ENCODE measurements at places on chromosomes 13 and 19. TPM values are rescaled to one million over a fixed set of nuclear protein-coding genes. Genes with fewer than 3 reads are reported as not detected.

DNA sequence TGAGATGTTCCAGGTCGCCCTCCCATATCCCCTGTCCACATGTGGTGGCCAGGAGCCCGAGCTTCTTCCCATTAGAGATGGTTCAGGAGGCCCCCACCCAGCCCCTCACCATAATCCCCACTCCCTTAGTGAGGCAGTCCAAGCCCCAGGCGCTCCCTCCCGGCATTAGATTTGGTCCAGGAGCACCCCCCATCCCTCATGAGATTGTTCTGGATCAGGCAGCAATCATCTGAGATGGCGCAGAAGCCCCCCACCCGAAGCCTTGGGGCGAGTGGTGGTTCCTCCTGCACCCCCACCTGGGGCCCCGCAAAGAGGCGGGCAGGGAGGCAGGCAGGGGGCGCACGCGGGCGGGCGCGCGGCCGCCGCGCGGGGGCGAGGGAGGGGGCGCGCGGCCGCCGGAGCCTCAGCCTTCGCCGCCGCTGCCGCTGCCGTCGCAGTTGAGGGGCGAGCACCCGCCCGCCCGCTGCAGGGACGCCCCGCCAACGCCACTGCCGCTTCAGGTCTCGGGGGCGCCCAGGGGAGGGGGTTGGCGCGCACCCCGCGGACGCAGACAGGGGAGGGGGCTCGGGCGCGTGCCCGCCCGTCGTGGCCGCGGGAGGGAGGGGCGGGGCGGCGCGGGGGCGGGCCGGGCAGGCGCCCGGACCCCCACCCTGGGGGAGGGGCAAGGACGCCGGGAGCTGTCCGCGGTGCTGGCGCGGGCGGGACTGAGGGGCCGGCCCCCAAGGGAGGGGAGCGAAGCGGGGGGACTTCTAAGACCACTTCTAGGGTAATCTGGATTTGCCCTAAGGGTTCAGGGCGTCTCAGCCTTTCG lies 46.4 kb upstream of the SHKBP1 start:
- H3K4me3 ChIP-seq, result no peak overlapping the region
- H3K36me3 ChIP-seq, result no peaks in the 10 kb centered on the region
- DNase-seq, result peak; percentile 72
- no peaks in the 10 kb centered on the region for H3K27me3 ChIP-seq

DNA sequence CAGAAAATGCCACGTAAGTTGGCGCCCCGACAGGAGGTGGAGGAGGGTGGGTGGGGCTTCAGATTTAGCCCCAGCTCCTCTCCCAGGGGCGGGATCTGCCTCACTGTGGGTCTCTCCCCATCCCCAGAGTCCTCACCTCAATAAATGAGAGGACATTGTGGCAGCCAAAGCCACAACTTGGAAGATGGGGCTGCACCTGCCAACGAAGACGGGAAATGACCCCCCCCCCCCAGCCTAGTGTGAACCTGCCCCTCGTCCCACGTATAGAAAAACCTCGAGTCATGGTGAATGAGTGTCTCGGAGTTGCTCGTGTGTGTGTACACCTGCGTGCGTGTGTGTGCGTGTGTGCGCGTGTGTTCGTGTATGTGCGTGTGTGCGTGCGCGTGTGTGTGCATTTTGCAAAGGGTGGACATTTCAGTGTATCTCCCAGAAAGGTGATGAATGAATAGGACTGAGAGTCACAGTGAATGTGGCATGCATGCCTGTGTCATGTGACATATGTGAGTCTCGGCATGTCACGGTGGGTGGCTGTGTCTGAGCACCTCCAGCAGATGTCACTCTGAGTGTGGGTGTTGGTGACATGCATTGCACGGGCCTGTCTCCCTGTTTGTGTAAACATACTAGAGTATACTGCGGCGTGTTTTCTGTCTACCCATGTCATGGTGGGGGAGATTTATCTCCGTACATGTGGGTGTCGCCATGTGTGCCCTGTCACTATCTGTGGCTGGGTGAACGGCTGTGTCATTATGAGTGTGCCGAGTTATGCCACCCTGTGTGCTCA lies 1.5 kb upstream of the TRAPPC5 start:
- H3K4me1 ChIP-seq, result peaks cover 10% of the 10 kb centered on the region
- H3K27ac ChIP-seq, result no peak overlapping the region
- H3K36me3 ChIP-seq, result no peaks in the 10 kb centered on the region
- no peak for DNase-seq
- no peaks in the 10 kb centered on the region for H3K27me3 ChIP-seq

Gene ATXN8OS
- polyA plus RNA-seq, result not detected

DNA sequence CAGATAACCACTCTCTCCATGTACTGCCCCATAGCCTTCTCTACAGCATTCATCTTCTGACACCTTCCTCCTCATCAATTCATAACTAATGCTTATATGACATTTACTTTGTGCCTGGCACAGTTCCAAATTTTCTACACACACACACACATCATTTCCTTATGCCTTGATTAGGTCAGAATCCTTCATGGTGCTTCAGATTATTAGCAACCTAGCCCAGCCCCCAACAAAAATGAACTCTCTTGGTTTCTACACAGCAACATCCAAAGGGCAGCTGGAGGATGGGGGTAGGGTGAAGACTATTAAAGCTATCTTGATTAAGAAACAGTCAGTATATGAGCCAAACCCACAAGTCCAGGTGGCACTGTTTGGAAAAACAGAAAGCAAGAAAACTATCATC lies 3.7 kb downstream of the RUBCNL start:
- peaks cover 3% of the 10 kb centered on the region for H3K4me1 ChIP-seq
- DNase-seq, result no peak
- no peaks in the 10 kb centered on the region for H3K27me3 ChIP-seq
- H3K36me3 ChIP-seq, result no peaks in the 10 kb centered on the region
- no peak overlapping the region for H3K4me3 ChIP-seq

DNA sequence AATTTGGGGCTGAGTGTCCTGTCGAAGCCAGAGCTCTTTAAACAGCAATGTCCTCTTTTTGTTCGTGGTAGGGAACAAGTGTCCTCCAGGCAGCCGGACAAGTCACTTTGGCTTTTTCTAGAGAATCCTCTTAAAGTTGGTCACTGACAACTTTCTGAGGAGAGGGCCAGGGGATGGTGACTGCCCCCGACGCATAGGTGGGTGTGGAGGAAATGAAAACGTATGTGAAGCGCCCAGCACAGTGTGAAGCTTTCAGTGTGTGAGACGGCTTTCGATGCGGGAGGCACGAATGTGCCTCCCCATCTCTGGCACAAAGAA lies 45.8 kb upstream of the ZNF536 start:
- no peak overlapping the region for H3K4me3 ChIP-seq
- no peak for DNase-seq
- no peak overlapping the region for H3K27ac ChIP-seq
- H3K4me1 ChIP-seq, result no peaks in the 10 kb centered on the region

Gene MIDN
- 26.7 TPM for polyA plus RNA-seq

GRCh38 chr13:93183302-93183701 lies 43.3 kb upstream of the GPC6 start:
- no peaks in the 10 kb centered on the region for H3K27me3 ChIP-seq
- no peak overlapping the region for H3K4me3 ChIP-seq
- H3K36me3 ChIP-seq, result no peaks in the 10 kb centered on the region
- H3K4me1 ChIP-seq, result no peaks in the 10 kb centered on the region
- H3K27ac ChIP-seq, result no peak overlapping the region

DNA sequence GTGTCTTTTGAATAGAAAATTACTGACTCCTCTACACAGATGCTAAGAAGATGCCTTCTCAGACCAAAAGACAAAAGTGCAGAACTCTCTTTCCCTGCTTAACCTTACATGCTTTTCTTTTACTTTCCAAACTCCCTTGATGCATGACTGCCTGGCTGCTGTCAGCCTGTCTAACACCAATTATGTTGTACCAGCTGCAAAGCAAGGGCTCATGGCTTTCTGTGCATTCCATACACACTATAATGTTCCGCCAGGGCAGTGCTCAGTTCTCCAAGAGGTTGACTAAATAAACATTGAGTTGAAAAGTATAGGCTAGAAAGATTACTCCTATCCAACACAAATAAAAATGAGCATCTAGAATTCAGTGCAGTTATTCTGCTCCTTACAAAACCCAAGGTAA lies 330.4 kb upstream of the NBEA start:
- H3K36me3 ChIP-seq, result no peaks in the 10 kb centered on the region
- no peaks in the 10 kb centered on the region for H3K27me3 ChIP-seq
- H3K27ac ChIP-seq, result no peak overlapping the region
- no peak for DNase-seq

DNA sequence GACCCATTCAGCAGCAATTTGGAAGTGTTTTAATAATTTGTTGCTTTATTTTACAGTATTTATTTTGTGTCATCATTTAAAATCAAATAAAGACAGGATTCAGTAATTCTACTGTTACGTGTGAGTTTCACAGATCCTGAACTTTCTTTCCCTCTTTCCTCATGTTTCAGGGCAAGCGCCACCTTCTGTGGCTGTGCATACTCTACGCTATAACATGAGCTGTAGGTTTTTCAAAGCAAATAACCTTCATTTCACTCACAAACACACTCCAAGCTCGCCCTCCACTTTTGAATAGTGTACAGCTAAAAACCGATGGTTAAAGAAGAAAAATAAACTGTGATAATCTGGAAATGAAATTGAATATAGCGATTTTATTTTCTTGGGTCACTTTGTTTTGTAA lies 753.3 kb downstream of the OLFM4 start:
- no peak overlapping the region for H3K4me3 ChIP-seq
- H3K4me1 ChIP-seq, result peaks cover 1% of the 10 kb centered on the region
- H3K36me3 ChIP-seq, result no peaks in the 10 kb centered on the region
- H3K27ac ChIP-seq, result no peak overlapping the region
- no peak for DNase-seq
- no peaks in the 10 kb centered on the region for H3K27me3 ChIP-seq

- H3K4me3 ChIP-seq, result no peak overlapping the region
- no peak overlapping the region for H3K27ac ChIP-seq
- no peaks in the 10 kb centered on the region for H3K4me1 ChIP-seq
Observed at GRCh38 chr13:86878781-86879180, 792.4 kb upstream of the SLITRK5 start.

Gene SIGLEC14
- polyA plus RNA-seq, result not detected

GRCh38 chr19:45130888-45131615 lies 29.7 kb downstream of the NKPD1 start:
- no peak overlapping the region for H3K27ac ChIP-seq
- no peaks in the 10 kb centered on the region for H3K4me1 ChIP-seq
- no peak overlapping the region for H3K4me3 ChIP-seq
- no peaks in the 10 kb centered on the region for H3K36me3 ChIP-seq

DNA sequence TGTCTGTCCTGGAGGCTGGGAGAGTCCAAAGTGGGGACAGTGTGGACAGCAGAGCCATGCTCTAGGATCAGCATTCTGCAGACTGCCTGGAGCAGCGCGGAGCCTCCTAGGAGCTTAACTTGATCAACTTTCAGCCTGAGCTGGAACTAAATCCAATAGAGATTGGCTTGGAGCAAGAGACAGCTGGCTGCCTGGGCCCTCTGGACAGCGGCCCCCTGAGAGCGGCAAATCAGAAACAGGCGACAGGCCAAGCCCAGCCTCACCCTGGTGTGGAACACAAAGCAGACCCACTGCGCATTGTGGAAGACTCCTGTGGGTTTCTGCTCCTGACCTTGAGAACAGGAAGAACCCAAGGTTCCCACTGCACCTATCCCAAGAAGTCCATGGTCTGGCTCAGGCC lies 462.2 kb downstream of the TSHZ3 start:
- no peak overlapping the region for H3K27ac ChIP-seq
- no peak overlapping the region for H3K4me3 ChIP-seq
- no peaks in the 10 kb centered on the region for H3K36me3 ChIP-seq
- no peaks in the 10 kb centered on the region for H3K27me3 ChIP-seq
- H3K4me1 ChIP-seq, result no peaks in the 10 kb centered on the region
- DNase-seq, result no peak

- no peak overlapping the region for H3K4me3 ChIP-seq
- H3K4me1 ChIP-seq, result no peaks in the 10 kb centered on the region
- no peak for DNase-seq
- no peaks in the 10 kb centered on the region for H3K36me3 ChIP-seq
- no peak overlapping the region for H3K27ac ChIP-seq
- no peaks in the 10 kb centered on the region for H3K27me3 ChIP-seq
Observed at GRCh38 chr13:24618011-24618955, 61.9 kb upstream of the ATP12A start.

GRCh38 chr19:56321254-56321988 lies 6.8 kb upstream of the ZSCAN5A start:
- H3K4me1 ChIP-seq, result no peaks in the 10 kb centered on the region
- no peak for DNase-seq
- no peaks in the 10 kb centered on the region for H3K36me3 ChIP-seq
- no peaks in the 10 kb centered on the region for H3K27me3 ChIP-seq
- H3K4me3 ChIP-seq, result no peak overlapping the region

DNA sequence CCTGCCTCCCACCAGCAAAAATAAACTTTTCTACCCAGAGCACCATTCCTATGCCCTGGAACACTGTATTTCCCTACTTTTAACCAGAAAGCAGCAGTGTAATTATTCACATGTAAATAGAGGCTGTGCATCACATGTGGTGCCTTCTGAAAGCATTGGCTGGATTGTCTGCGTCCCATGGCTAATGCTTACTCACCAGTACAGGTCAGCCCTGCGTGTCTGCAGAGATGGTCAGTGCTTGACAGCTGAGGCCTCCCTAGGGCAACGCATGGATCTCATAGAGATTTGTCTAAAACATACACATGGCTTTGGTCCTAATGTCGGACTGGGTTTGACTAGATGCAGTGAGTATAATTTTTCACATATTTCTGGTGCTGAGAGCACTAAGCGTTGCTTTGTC lies 64.2 kb downstream of the DPY19L3 start:
- H3K4me3 ChIP-seq, result no peak overlapping the region
- no peaks in the 10 kb centered on the region for H3K27me3 ChIP-seq
- H3K27ac ChIP-seq, result no peak overlapping the region
- H3K36me3 ChIP-seq, result no peaks in the 10 kb centered on the region
- H3K4me1 ChIP-seq, result no peaks in the 10 kb centered on the region

- H3K27ac ChIP-seq, result no peak within 1 kb of the TSS
- no peaks in the 10 kb centered on the region for H3K36me3 ChIP-seq
- H3K4me3 ChIP-seq, result peak within 1 kb of the TSS; percentile 25
- peaks cover 3% of the 10 kb centered on the region for H3K4me1 ChIP-seq
- DNase-seq, result peak; percentile 43
Observed at GRCh38 chr13:20160306-20161274, at the start of gene GJA3. Gene GJA3, minus strand, starts transcription at chr13:20161052. Its CDS starts 17,764 bp downstream, at chr13:20143288.

- no peaks in the 10 kb centered on the region for H3K36me3 ChIP-seq
- H3K27ac ChIP-seq, result peak overlapping the region; percentile 27
- H3K4me1 ChIP-seq, result peaks cover 25% of the 10 kb centered on the region
- H3K27me3 ChIP-seq, result no peaks in the 10 kb centered on the region
Observed at GRCh38 chr19:934865-935479, 9.1 kb downstream of the ARID3A start.

DNA sequence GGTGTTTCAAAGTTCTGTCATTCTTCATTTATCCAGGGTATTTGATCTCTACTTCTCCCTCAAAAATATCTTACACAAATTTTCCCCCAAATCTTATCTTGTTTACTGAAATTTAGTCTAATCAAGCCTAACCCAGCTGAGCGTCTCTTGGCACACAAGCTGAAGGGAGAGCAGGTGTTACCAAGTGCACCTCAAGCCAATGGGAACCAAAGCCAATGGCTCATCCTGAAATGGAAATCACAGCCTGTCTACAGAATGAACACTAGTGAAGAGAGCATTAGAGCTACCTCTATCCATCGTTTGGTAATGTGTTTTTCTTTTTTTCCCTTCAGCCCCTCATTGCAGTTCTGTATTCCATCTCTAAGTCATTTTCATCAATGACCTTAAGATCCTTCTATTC lies 1350.8 kb downstream of the OLFM4 start:
- H3K36me3 ChIP-seq, result no peaks in the 10 kb centered on the region
- no peaks in the 10 kb centered on the region for H3K27me3 ChIP-seq
- no peak overlapping the region for H3K27ac ChIP-seq
- H3K4me1 ChIP-seq, result no peaks in the 10 kb centered on the region

Gene CLEC11A
- 27.9 TPM for polyA plus RNA-seq

Gene DNAAF3
- 0.72 TPM for polyA plus RNA-seq

- DNase-seq, result no peak
- no peak overlapping the region for H3K4me3 ChIP-seq
- no peaks in the 10 kb centered on the region for H3K36me3 ChIP-seq
- H3K27ac ChIP-seq, result no peak overlapping the region
- no peaks in the 10 kb centered on the region for H3K27me3 ChIP-seq
Observed at GRCh38 chr13:27259831-27260230, 8.5 kb downstream of the RPL21 start.

All from ovary (tissue), 10 donors.